A549 treated with dexamethasone at 1 μM for 4 hours (cell line): ENCODE measurements at places on chromosomes 1 and 21. TPM values are rescaled to one million over a fixed set of nuclear protein-coding genes. Genes with fewer than 3 reads are reported as not detected.

Gene AXDND1
- total RNA-seq = 0.25 to 0.37 TPM (median 0.29 TPM) in 5 replicates

Gene ITLN1
- total RNA-seq = not detected in 5 replicates

Gene CD1D
- 0.03 to 0.06 TPM (median 0.05 TPM) in 4 of 5 replicates, not detected in the other for total RNA-seq

Gene OSBPL9
- total RNA-seq = 38.0 to 48.5 TPM (median 43.0 TPM) in 5 replicates

Gene SLAMF8
- total RNA-seq = 0.05 to 0.31 TPM (median 0.15 TPM) in 5 replicates

Gene MIXL1
- 0.08 to 0.14 TPM (median 0.09 TPM) in 3 of 5 replicates, not detected in the others for total RNA-seq

Gene KIF14
- total RNA-seq = 7.8 to 12.8 TPM (median 11.5 TPM) in 5 replicates
